ENCODE measurements at places on chromosomes 6 and 20.
A peak's percentile ranks its signal among the peaks of the same experiment; 100 is the strongest.

- no peak for DNase-seq
Observed at GRCh38 chr6:148857798-148858390, 111.1 kb downstream of the UST start.

- no peak for DNase-seq
Observed at GRCh38 chr6:84615113-84615850, 149.1 kb downstream of the TBX18 start.

GRCh38 chr6:25017932-25018567 is 82.3 kb upstream of the RIPOR2 start:
- peak; percentile 72 for DNase-seq

- no peak for DNase-seq
Observed at GRCh38 chr6:37202788-37203491, 33.0 kb downstream of the PIM1 start.

GRCh38 chr6:87244380-87244779 is 78.0 kb upstream of the SMIM8 start:
- no peak for DNase-seq

GRCh38 chr6:36063318-36064060 is 35.9 kb downstream of the MAPK14 start:
- DNase-seq, result no peak

GRCh38 chr20:39849664-39850063 is 839.4 kb downstream of the MAFB start:
- no peak for DNase-seq

DNA sequence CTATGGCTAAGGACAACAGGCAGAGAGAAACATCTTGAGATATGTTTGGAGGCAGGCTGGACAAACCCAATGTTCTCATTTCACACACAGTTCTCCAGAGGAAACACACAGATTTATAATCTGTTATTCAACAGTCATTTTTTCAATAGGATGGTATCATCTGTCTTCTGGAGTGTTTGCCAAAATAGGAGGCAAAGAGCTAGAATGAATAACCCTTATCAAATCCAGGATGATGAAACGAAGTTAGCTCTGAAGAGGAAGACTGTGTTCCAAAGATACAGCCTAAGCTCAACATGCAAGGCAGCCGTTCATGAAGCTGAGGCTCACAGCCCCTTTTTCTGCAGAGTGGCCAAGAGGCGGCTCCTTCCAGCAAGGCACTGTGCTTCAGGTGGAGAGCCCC is 70.8 kb downstream of the PPP1R3G start:
- no peak for DNase-seq

DNA sequence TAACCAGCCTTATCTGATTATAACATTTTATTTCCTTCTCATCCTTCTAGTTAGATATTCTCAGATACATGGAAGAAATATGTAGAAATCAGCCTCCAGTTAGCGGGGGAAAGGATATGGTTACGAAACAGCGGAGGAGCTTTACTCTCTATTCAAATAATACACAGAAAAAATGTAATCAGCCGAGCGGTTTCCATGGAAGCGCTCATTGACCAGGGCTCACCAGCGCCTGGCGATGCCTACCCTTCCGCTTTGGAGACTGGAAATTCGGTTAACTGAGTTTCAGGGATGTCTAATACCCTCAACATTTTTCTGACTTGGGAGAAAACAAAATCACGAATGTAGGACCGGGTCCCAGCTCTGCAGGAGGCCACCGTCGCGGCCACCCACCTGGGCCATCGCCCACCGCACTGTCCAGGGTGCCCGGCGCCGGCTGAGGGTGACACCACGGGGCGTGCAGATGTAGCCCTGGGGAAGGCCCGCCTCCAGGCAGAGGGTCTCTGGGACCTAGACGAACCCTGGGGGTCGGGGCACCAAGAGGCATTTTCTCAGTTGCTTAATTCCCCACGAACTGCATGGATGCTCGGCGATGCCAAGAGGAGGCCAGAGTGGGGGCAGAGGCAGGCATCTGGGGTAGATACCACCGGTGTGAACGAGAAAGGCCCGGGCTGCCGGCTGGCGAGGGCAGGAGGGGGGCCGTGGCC is 1.7 kb downstream of the PRR18 start:
- no peak for DNase-seq

DNA sequence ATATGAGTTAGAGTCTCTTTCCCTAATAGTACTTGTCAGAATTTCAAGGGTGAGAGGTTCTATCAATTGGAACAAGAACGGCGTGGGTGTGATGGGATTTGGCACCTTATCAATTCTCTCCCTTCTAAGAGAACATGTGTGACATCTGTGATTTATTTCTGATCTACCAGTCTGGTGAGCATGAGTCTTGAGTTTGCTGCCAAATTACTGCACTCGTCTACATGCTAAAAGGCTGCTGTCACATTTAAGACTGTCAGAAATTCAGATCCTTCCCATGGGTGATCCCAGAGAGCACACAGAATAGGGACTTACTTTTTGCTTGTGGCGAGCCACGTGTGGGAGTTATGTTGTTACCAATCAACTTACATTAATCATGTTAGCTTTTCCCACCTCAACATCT is 370.2 kb upstream of the SASH1 start:
- DNase-seq, result no peak

DNA sequence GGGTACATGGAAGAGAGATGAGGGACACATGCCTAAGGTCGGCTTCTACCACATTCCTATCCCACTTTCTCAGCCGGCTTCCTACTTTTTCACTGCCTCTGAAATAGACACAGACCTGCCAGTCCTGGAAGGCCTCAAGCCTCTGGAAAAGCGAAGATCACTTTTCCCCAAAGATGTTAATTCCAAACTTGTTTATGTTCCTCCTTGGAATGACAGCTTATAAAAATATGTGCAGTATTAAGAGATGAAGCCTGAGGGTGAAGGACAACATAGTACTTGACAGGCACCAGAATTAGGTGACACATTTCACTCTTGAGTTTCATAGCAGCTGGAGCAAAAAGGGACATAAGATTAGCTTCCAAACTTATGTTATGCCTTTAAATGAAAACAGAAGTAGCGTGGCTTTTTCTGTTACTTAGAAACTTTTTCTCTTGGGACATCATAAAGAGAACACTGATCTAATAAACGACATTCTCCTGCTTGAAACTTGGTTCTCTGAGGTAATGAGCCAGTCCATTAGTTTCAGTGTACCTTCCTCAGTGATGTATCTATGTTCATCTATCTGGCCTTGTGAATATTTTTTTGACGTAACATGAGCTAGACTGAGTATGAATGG is 25.3 kb downstream of the FOXO3 start:
- DNase-seq, result no peak

GRCh38 chr6:7811441-7811840 is 85.5 kb downstream of the BMP6 start:
- no peak for DNase-seq

Measured in activated T-cell treated with anti-CD3 and anti-CD28 coated beads for 24 hours (primary cell).